Activated B cell treated with CpG ODN at 0.5 μM for 24 hours (primary cell): ENCODE measurements at places on chromosomes 2 and 18. TPM values are rescaled to one million over a fixed set of nuclear protein-coding genes. Genes with fewer than 3 reads are reported as not detected.

DNA sequence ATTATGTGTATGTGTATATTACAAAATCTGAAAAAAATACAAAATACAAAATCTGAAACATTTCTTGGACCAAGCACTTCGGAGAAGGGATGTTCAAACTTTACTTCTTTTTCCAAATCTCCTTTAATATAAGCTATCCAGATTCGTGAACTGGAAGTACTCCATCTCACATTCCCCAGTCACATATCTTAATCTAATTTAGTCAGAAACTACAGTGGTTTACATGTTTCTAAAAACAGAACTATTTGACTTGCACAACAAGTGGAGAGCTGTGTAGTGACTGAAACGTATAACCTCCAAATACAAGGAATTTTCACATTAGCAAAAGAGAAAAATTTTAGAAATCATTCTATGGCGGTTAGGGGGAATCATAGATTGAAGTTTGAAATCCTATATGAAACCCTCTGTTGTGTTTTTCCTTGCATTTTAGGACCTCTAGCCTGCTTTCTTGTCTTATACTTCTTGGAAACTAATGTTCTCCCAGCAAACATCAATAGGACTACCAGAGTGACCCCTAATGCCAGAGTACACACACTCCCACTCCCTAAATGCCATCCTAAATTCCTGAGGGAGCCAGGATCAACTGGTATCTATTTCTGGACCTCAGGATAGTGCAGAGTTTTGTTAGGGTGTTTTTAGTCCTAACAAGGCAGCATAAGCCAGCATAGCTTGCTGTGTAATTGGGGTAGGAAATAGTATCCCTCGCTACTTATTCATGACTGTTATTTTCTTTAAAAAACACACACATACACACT is 30.2 kb upstream of the ROCK1 start:
- no peaks in the 10 kb centered on the region for H3K36me3 ChIP-seq
- H3K27ac ChIP-seq: no peak overlapping the region
- no peaks in the 10 kb centered on the region for H3K27me3 ChIP-seq
- H3K4me3 ChIP-seq: no peak overlapping the region

PPIG gene
- total RNA-seq: 68.0 and 69.8 TPM in 2 replicates

EVA1A gene
- not detected in 2 replicates for total RNA-seq

DNA sequence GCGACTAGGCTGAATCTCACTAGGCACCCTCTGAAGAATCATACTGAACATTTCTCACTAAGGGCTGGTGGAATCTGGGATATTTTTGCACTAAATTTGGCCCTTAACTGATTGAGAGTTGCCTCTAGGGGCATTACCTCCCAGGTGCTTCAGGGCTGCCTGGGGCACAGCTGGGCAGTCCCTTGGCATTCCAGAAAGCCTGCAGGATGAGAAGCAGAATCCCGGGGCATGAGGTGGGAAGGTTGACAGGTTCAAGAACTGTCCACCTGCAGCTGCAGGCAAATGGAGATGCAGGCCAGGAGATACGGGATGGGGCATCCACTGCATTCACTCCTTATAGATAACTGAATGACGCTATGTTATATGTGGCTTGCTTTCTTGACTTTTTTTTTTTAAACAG is 7.4 kb downstream of the RESP18 start:
- H3K27me3 ChIP-seq: peaks cover 54% of the 10 kb centered on the region
- no peak overlapping the region for H3K27ac ChIP-seq
- H3K36me3 ChIP-seq: no peaks in the 10 kb centered on the region
- no peak overlapping the region for H3K4me3 ChIP-seq
- DNase-seq: no peak

GRCh38 chr2:224569654-224570053 is 15.5 kb downstream of the CUL3 start:
- H3K27me3 ChIP-seq: no peaks in the 10 kb centered on the region
- no peak overlapping the region for H3K4me3 ChIP-seq
- no peak for DNase-seq
- no peak overlapping the region for H3K27ac ChIP-seq
- peaks cover 48% of the 10 kb centered on the region for H3K36me3 ChIP-seq

- DNase-seq: no peak
- no peak overlapping the region for H3K4me3 ChIP-seq
- H3K4me1 ChIP-seq: no peaks in the 10 kb centered on the region
These were observed 67.6 kb upstream of the ZCCHC2 start for GRCh38 chr18:62455222-62455621.

GRCh38 chr2:96811917-96812316 is 4.2 kb upstream of the CNNM3 start:
- no peak overlapping the region for H3K27ac ChIP-seq
- H3K36me3 ChIP-seq: peaks cover 32% of the 10 kb centered on the region
- no peaks in the 10 kb centered on the region for H3K27me3 ChIP-seq
- H3K4me3 ChIP-seq: no peak overlapping the region

- no peak for DNase-seq
- H3K27me3 ChIP-seq: no peaks in the 10 kb centered on the region
- H3K4me3 ChIP-seq: no peak overlapping the region
These were observed 17.4 kb downstream of the RTTN start for GRCh38 chr18:70188113-70188512.

DNA sequence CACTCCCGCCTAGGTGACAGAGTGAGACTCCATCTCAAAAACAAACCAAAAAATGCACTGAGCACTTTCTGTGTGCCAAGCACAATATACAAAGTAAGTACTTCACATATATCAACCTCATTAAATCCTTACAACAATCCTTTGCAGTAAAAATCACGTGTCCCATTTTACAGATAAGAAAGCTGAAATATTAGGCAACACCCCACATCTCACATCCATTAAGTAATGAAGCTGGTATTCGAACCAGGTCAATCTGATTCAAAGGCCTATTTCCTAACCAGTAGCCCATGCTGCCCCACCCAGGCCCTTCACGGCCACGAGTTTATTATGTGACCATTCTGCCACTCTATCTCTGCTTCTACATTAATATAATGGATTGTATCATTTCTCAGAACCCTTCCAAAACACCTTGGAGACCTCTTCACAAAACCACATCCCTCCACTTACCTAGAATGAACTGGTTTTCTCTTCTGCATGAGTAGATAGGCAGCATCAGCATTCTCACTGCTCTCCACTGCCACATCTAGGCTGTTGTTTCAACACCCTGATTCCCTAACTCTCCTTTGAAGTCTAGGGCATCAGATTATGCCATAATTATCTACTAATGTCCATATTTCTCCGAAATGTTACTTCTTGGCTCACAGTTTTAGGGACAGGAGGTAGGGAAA is 3.1 kb upstream of the EXOC6B start:
- no peak for DNase-seq
- peaks cover 3% of the 10 kb centered on the region for H3K36me3 ChIP-seq
- H3K27me3 ChIP-seq: peaks cover 15% of the 10 kb centered on the region
- no peak overlapping the region for H3K4me3 ChIP-seq
- H3K4me1 ChIP-seq: peaks cover 17% of the 10 kb centered on the region

TMEM214 gene
- total RNA-seq: 84.4 and 92.1 TPM in 2 replicates

DNA sequence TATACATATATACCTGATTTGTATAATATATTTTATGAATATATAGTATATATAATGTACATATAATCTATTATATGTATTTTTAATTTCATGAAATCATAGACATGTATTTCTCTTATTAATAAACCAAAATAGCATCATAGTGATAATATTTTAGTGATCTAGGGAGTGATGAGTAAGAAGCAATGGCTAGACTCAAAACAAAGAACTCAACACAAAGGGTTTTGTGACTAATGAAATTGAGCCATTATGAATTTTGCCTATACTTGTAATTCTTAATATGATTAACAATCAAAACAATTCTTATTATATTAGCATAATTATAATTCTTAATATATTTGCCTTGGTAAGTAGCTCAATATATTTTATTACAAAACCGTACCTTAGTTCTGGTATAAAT is 1614.1 kb upstream of the TMEFF2 start:
- H3K4me3 ChIP-seq: no peak overlapping the region
- H3K27ac ChIP-seq: no peak overlapping the region
- DNase-seq: no peak
- H3K4me1 ChIP-seq: no peaks in the 10 kb centered on the region

DNA sequence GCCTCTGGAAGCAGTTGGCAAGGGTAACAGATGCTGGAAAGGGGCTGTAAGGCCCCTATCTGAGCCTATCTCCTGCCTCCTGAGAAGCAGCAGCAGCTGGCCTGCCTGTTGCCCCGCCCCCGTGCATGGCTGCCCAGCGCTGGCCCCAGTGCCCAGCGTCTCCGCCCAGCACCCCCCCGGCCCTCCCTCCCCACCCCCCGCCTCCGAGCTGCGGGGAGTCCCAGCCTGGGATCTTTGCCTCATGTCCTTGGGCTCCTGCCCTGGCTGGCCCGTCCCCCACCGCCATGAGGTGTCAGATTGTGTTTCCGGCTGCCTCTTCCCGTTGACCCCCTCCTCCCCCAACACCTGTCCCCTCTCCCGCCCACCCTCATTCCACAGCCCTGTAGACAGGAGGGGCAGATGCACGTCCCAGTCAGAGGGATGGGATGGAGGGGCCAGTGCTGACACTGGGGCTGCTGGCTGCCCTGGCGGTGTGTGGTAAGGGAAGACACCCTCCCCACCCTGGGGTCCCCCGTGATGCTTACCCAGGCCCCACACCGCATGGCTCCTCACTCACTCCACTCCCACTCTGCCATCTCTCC is at the start of gene CHRND:
Gene CHRND, plus strand, starts transcription at position 370 of the 581 bp plus-strand sequence. Its CDS starts 56 bp downstream, at position 426.
- peaks cover 15% of the 10 kb centered on the region for H3K4me1 ChIP-seq
- H3K4me3 ChIP-seq: no peak within 1 kb of the TSS
- peaks cover 36% of the 10 kb centered on the region for H3K27me3 ChIP-seq

DNA sequence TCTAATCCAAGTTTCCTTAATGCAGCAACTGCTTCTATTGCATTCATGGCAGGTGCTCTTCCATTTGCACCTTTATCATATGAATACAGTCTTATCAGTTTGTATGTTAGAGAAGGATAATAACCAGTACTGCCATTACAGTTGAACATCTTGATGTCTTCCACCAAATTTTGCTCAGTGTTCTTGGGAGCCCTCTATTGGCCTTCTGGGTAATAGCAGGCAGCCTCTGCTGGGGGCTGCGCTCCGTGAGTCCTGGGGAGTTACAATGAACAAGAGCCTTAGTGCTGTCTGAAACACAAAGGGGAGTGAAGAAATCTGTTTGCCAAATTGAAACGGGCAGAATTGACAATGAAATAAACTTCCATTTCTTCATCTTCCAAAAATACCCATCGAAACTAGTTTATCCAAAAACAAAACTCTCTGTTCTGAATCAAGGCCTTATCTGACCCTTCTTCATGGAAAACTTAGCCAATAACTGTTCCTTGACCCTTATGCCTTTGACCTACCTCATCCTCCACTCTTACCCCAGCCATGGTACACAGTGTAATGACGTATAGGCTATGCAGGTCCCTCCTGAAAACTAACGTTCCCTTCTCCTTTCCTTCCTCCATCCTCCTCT is 79.9 kb downstream of the ALK start:
- H3K36me3 ChIP-seq: no peaks in the 10 kb centered on the region
- no peak overlapping the region for H3K27ac ChIP-seq
- peaks cover 9% of the 10 kb centered on the region for H3K27me3 ChIP-seq

GRCh38 chr18:23405636-23406035 is 47.5 kb upstream of the RIOK3 start:
- peaks cover 9% of the 10 kb centered on the region for H3K36me3 ChIP-seq
- H3K27me3 ChIP-seq: no peaks in the 10 kb centered on the region
- H3K4me3 ChIP-seq: no peak overlapping the region
- no peaks in the 10 kb centered on the region for H3K4me1 ChIP-seq
- no peak for DNase-seq

DNA sequence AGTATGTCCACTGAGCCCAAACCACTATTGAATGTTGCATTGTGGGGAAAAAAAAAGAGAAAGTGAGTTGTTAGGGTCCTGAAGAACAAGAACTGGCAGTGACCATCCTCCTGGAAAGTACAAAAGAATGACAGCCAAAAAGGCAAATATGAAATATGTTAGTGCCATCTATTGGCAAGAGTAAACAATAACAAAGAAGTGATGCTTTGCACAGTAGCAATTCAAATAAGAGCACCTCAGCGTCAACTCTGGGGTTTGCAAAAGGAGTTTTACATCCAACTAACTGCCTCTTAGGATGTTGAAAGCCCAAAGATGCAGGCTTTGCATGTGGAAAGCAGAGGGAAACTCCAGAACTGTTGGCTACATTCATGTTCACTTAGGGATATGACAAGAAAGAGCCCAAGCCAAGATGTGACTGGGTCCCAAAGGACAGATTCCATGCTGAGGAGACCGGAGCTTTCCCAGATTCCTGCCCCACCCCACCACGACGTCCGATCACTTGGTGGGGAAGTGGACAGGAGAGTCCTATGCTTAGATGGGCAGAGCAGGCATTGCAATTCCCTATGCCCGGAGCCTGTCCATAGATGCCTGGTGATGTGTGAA is 15.6 kb downstream of the TRABD2A start:
- peaks cover 3% of the 10 kb centered on the region for H3K36me3 ChIP-seq
- no peak for DNase-seq
- H3K4me3 ChIP-seq: no peak overlapping the region
- H3K4me1 ChIP-seq: peaks cover 2% of the 10 kb centered on the region
- peaks cover 4% of the 10 kb centered on the region for H3K27me3 ChIP-seq

GRCh38 chr2:241489733-241490680 is 18.4 kb downstream of the STK25 start:
- H3K4me1 ChIP-seq: no peaks in the 10 kb centered on the region
- H3K27me3 ChIP-seq: no peaks in the 10 kb centered on the region
- no peak overlapping the region for H3K27ac ChIP-seq
- DNase-seq: no peak
- H3K4me3 ChIP-seq: no peak overlapping the region
- H3K36me3 ChIP-seq: peaks cover 51% of the 10 kb centered on the region

- H3K4me3 ChIP-seq: no peak overlapping the region
- DNase-seq: no peak
- no peaks in the 10 kb centered on the region for H3K4me1 ChIP-seq
- H3K36me3 ChIP-seq: no peaks in the 10 kb centered on the region
- H3K27ac ChIP-seq: no peak overlapping the region
- H3K27me3 ChIP-seq: peaks cover 24% of the 10 kb centered on the region
These were observed 251.7 kb upstream of the HNRNPA3 start for GRCh38 chr2:176960736-176961520.

DNA sequence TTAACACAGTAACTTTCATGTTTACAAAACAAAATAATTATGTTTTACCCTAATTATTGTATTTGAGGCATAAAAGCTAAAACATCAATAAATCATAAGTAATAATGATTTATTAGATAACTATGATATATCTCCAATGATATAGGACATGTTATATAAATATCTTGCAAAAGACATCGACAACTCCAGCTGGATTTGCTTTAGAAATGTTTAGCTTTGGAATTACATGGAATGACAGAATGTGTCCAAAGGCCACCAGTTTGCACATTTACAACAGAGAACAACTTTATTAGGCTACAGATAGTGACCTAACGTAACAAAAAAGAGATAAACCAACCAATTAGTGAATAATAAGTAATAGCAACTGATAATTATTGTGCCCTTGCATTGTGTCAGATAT is 475.7 kb downstream of the DCC start:
- H3K4me3 ChIP-seq: no peak overlapping the region
- H3K36me3 ChIP-seq: no peaks in the 10 kb centered on the region
- no peaks in the 10 kb centered on the region for H3K27me3 ChIP-seq
- no peak for DNase-seq
- no peaks in the 10 kb centered on the region for H3K4me1 ChIP-seq

- DNase-seq: no peak
- H3K27me3 ChIP-seq: no peaks in the 10 kb centered on the region
- H3K4me1 ChIP-seq: no peaks in the 10 kb centered on the region
- no peak overlapping the region for H3K4me3 ChIP-seq
These were observed 192.5 kb downstream of the TPGS2 start for GRCh38 chr18:36636237-36636817.

GRCh38 chr2:11532416-11533055 is 1.3 kb upstream of the GREB1 start:
- H3K27ac ChIP-seq: no peak overlapping the region
- DNase-seq: no peak
- H3K36me3 ChIP-seq: no peaks in the 10 kb centered on the region
- H3K27me3 ChIP-seq: peaks cover 28% of the 10 kb centered on the region
- no peaks in the 10 kb centered on the region for H3K4me1 ChIP-seq
- H3K4me3 ChIP-seq: no peak overlapping the region
